ENCODE measurements at places on chromosomes 4 and X. TPM values are rescaled to one million over a fixed set of nuclear protein-coding genes. Genes with fewer than 3 reads are reported as not detected.

- DNase-seq, result peak; percentile 31
Measured at GRCh38 chrX:78123190-78123589, 16.3 kb downstream of the TAF9B start.

- DNase-seq, result no peak
Measured at GRCh38 chr4:141102367-141102766, 30.9 kb downstream of the RNF150 start.

DNA sequence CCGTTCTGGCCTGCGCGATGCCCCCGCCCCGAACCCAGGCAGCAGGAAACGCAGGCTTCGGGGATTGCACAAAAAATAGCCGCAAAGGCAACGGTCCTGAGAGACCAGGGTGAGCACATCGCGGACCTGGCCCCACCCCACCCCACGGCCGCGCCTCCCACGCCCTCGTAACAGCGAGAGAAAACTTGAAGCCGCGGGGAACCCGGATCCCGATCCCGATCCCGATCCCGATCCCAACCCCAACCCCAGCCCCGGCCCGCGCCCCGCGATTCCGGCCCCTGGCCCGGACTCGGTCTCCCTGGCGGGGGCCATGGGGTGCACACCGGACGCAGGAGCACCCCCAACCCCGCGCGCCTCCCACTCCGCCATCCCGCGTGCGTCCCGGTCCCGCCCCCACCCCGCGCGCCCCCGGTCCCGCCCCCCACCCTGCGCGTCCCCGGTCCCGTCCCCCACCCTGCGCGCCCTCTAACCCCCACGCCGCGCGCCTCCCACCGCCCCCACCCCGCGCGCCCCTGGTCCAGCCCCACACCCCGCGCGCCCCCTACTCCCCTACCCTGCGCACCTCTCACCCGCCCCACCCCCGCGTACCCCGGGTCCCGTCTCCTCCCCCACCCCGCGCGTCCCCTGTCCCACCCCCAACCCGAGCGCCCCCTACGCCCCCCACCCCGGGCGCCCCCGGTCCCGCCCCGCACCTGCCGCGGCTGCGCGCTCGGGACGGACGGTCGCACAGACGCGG lies 29.0 kb downstream of the NOP14 start:
- DNase-seq, result peak; percentile 45

GRCh38 chrX:108020631-108021030 lies 24.2 kb upstream of the VSIG1 start:
- DNase-seq, result no peak

DNA sequence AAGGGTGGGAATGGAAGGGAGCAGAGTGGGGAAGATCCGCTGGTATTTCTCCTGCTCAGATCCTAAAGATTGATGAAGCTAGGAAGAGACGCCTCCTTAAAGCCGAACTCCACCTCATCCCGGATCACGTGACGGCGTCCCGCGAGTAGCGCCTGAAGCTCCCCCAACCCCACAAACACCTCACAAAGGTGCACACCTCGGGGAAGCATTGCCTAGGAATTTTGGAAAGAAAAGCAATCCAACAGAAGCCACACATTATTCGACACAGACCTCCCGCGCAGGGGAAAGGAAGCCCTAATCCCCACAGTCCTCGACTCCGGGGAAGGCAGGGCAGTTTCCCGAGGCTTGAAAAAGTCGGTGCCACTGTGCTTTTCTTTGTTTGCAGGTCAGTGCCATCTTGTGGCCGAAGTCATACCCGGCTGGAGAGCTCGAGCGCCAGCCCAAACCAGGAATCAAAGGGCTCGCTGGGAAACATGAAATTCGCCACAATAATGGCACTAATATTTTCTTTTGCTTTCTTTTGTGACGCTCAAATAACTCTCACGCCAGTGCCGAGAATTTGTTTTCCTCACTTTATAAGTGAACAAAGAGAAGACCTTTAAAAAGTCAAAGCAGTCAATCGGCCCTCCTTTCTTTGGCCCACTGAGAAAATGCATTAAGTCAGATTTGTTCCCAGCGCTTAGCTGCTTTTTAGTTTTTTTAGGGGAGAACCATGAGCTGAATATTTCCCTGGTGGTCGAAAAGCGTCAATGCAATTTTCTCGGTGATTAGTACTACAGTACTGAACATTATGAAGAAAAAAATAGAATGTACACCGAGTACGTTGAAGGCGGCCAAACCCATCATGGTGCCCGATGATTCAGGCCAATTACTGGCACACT lies at the start of gene NPY1R:
TSS of gene NPY1R (minus strand) at position 71 of the 881 bp plus-strand sequence. CDS start 6,042 bp downstream, outside the sequence.
- DNase-seq, result no peak

DNA sequence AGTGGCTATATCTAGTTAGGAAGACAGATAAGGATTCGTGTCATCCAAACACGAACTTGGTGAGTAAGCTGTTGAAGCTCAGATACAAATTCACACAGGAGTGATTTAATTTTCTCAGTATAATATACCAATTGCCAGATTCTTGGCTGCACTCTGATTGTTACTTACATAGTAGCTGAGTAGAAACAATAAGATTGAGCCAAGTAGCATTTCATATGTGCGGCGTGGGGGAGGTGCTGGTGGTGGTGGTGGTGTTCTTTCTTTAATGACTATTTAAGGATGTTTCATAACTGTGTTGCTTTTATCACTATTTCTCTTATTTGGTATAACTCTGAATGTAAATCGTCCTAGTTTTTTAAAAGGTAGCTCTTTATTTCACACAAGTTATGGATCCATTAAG lies 102.9 kb downstream of the UGT8 start:
- DNase-seq, result no peak

GRCh38 chrX:33252306-33252825 lies 41.0 kb upstream of the DMD start:
- DNase-seq, result no peak

DNA sequence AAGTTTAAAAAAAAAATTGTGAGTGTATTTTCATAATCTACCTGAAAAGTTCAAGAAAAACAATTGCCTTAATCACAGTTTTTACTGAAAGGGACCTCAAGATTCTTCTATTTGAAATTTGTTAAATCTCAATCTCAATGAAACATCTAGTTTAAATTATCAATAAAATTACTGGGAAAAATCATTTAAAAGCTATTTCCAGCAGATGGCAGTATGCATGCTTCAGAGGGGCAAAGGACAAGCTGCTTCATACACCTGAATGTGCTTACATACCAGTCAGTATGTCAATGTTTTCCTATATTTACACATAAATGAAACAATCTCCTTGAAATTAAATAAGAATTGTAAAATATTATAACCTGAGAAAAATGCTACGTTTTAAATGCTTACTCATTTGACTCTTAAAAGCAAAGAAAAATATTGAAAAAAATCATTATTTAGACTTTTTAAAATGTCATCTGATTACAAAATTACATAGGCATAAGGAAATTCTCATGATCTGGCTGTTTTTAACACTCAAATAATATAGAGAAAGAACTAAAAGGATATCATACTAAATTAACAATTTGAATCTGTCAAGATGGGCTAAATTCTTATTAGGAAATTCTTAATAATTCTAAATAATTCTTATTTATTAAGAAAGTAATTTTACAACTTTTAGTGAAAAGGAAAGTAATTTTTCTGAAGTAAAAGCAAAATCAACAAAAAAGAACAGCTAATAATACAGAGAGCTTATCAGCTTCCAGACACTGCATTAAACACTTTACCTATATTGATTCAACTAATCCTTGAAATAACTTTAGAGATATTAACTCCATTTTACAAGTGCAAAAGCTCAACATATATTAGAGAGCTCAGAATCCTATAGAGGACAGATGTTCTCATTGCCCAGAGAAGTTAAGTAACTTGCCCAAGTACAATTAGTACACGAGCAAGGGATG lies 242.1 kb downstream of the ADAMTS3 start:
- DNase-seq, result no peak

- DNase-seq, result no peak
Measured at GRCh38 chr4:107760281-107760947, 40.4 kb upstream of the PAPSS1 start.

GRCh38 chr4:70603856-70604255 lies 11.8 kb downstream of the AMBN start:
- DNase-seq, result no peak

Gene BTK
- 0.61 TPM for total RNA-seq

Gene MAGED4
- 0.60 TPM for total RNA-seq

Gene RADX
- total RNA-seq, result 4.3 TPM

Gene ITGB1BP2
- total RNA-seq, result 3.1 TPM

Gene CSAG2
- not detected for total RNA-seq

Gene SLIT2
- 0.11 TPM for total RNA-seq

Data from activated T-cell treated with anti-CD3 and anti-CD28 coated beads, Interleukin-2, amount 50 U/mL, for 4 hours (primary cell).